Anterior cingulate cortex (tissue), 58 donors: ENCODE measurements at places on chromosomes 4 and X.

GRCh38 chr4:172134521-172134920 lies 321.3 kb downstream of the GALNTL6 start:
- DNase-seq: no peak

DNA sequence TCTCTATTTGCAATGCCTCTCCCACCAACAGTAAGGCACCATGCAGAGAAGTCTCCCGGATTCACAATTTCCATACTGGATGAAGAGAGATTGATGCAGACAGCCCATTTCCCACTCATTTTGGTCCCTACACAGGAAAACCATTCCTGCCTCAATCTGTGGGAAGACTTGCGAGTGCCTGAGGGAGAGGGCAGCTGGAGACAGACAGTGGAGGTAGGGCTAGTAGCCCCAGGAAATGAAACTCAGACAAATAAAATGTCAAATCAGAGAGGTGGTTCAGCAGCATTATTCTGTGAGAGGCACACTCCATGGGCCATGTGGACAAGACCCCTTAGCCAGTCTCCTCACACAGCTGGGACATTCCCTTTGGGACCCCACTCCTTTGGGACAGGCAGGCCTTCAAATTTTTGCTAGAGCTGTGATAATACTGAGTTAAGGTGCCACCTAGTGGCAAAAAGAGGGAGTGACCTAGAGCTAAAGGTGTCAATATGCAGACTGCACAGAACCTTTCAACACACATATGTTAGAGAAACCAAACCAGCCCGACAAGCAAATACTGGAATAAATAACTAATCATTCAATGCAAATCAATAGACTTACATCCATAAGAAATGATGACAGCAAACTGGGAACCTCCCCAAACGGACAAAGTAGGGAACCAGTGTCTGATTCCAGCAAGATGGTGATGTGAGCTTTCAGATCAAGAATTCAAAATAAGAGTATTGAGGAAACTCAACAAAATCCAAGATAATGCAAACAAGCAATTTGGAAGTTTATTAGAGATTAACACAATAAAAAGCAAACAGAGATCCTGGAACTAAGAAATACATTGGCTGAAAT lies 1865.3 kb upstream of the AGA start:
- no peak for DNase-seq

DNA sequence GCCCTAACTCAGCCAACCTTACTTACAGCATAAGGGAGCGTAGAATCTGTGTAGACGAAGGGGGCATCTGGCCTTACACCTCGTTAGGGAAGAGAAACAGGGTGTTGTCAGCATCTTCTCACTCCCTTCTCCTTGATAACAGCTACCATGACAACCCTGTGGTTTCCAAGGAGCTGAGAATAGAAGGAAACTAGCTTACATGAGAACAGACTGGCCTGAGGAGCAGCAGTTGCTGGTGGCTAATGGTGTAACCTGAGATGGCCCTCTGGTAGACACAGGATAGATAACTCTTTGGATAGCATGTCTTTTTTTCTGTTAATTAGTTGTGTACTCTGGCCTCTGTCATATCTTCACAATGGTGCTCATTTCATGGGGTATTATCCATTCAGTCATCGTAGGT lies 14.6 kb downstream of the PLP1 start:
- no peak for DNase-seq

- no peak for DNase-seq
These were observed 161.0 kb upstream of the S100G start for GRCh38 chrX:16488959-16489358.

DNA sequence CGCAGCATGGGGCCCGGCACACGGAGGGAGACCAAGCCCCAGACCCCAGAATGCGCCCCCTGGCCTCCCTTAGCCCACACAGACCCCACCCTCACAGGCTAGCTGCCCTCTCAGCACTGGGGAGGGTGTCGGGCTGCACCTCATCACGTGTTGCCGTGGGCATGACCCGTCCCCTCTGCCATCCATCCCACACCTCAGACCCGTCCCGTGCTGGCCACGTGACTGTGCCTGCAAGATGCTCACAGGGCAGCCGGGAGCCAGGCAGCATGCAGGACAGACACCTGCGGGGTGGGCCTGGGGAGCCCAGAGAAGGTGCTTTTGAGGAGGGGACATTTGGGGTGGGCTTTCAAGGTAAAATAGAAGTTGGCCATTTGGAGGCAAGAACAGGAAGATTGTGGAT lies 4.8 kb downstream of the MSANTD1 start:
- DNase-seq: no peak

DNA sequence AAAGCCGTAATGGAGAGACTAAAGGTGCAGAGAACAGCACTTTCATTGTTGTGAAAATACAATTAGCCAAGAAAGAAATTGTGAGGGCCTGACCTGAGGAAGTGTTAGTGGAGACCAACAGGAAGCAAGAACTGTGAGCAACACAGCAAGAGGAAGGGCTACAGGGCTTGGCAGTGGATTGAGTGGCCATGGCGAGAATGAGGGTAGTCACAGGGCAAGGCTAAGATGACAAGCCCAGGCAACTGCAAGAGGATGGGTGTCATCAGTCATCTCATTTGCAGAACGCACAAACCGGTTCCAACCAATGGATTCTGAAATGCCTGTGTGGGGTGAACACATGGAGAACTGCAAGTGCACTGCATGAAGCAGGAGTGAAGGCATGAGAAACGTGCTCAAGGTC lies 3.6 kb downstream of the SLC10A6 start:
- DNase-seq: no peak

DNA sequence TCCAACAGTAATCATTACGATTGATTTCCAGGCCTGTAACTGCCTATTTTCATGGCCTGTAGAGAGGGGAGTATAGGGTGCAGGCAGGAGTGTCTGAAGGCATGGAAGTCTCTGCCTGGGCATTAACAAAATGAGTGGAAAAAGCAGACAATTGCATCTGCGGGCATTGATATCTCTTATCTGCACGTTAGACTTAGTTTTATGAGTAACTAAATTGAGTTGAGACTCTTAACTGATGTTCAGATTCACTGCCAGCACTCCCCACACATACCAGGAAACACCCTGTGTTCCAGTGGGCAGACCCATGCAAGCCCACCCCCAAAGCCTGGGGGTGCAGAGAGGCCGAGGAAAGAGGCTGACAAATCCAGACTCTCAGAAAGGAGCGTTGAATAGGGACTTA lies 33.3 kb downstream of the F11 start:
- no peak for DNase-seq

DNA sequence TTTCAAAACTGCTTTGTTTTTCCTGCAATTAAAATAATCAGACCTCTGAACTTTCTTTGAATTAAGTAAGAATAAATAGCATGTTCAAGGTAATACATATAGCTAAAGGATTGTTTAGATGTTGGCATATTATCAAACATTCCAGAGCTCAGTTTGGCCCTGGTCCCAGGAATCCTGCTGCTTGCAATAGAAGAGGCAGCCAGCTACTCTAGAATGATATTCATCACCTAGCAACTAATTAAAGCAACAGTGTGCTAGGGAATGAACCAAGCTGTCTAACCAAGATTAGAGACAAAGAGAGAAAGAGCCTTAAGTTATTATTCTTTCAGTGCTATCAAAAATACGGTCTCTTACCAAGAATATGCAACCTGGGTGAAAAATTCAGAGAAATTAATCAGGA lies 460.9 kb downstream of the GABRG1 start:
- no peak for DNase-seq

- DNase-seq: no peak
These were observed 62.8 kb downstream of the CCSER1 start for GRCh38 chr4:90189946-90190345.

DNA sequence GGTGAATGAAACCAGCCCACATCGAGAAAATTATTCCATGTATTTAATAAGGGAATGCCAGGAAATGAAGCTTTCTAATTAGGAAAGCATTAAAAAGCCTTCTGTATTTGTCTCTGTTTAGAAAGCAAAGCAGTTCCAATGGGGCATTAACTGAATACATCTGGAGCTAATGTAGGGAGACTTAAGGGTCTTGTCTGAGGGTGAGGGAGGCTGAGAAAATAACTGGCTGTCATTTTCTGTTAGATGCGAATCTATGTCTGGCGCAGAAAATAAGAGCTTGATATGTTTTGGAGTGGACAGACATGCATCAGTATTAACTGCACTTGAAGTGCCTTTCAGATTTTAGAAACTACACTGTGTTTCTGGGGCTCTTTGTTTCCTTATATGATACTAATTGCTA lies 111.3 kb downstream of the KLHL8 start:
- DNase-seq: no peak

DNA sequence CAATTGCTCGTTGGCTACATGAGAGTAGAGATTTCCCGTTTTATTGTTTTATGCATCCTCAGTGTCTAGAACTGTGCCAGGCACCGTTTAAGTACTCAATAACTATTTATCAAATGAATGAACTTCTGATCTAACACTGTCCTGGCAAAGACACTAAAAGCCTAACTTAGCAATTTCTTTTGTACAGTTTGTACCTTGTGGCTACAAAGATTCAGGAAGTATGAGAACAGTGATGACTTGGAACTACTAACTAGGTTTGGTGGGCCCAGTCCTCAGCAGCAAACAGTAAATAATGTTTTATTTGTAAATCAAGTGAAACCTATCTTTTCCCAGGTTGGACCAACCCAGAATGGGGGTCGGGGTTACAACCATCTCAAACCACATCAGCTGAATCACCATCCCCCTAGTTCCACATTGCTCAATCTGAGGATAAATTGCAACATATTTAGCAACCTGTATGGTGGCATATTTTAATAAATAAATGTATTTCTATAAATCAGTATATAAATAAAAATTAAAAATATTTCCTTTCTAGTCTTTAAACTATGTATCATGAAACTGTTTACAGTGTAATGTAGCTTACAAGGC lies 12.3 kb upstream of the SCRG1 start:
- no peak for DNase-seq

GRCh38 chr4:98343626-98344025 lies 82.4 kb downstream of the RAP1GDS1 start:
- no peak for DNase-seq

DNA sequence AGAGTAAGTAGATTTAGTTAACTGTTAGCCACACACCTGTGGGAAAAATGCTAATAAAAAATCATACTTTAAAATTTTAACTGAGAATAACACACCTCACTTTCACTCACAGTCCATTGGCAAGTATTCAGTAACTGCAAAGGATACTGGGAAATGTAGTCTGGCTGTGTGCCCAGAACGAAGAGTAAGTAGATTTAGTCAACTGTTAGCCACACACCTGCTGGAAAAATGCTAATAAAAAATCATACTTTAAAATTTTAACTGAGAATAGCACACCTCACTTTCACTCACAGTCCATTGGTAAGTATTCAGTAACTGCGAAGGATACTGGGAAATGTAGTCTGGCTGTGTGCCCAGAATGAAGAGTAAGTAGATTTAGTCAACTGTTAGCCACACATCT lies 178.4 kb upstream of the NWD2 start:
- no peak for DNase-seq

DNA sequence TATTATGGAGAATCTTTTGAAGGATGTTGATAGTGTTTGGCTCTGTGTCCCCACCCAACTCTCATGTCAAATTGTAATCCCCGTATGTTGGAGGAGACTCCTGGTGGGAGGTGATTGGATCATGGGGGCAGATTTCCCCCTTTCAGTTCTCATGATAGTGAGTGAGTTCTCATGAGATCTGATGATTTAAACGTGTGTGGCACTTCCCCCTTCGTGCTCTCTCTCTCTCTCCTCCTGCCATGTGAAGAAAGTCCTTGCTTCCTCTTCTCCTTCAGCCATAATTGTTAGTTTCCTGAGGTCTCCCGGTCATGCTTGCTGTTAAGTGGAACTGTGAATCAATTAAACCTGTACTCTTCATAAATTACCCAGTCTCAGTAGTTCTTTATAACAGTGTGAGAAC lies 166.1 kb upstream of the NUDT6 start:
- DNase-seq: no peak

GRCh38 chrX:99242001-99242400 lies 1168.1 kb downstream of the PCDH19 start:
- DNase-seq: no peak

- no peak for DNase-seq
These were observed 56.0 kb downstream of the TMEM131L start for GRCh38 chr4:153521999-153522801.

DNA sequence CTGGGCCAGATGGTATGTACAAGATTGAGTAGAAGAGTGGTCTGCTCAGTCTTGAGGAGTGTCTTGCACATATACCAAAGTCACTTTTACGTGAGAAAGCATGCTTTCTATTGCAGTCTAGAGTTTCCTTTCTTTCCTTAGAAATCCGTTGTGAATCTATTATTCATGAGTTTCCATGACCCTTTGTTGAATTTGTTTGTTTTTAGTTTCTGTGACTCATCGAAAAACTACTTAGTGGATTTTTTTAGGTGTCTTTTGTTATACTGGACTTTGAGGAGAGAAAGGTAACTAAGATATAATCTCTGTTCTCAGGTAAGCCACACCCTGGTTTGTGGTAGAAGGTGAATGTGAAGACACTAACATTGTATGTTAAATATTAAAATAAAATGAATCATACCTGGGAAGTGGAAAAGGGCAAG lies 23.0 kb downstream of the GALNT7 start:
- no peak for DNase-seq

GRCh38 chr4:4687935-4688727 lies 146.3 kb upstream of the STX18 start:
- no peak for DNase-seq

DNA sequence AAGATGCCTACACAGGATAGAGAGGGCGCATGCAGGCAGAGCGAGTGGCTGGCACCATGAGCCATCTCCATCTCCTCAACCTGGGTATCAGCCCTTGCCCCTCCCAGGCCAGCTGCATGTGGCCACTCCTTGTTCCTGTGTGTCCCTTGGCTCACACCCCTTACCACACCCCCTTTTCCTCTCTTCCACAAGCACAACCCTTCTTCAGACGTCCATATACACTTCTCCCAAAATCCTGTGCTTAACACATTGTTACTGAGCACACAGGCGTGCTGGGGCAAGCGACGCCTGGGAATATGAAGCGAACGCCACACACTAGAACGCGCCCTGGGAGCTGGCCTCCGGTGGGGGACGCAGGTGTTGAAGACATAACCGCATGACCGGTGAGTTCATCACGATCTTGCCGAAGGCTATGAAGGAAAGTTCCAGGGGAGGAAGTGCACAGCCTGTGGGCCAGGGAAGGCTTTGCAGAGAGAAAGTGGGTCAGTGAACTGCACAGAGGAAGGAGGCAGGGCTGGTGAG lies 19.1 kb upstream of the KIAA0232 start:
- no peak for DNase-seq

- no peak for DNase-seq
These were observed 116.1 kb downstream of the PDLIM5 start for GRCh38 chr4:94567811-94568210.
